Brain microvascular endothelial cell (primary cell): ENCODE measurements at places on chromosomes 5 and 9.
A peak's percentile ranks its signal among the peaks of the same experiment; 100 is the strongest.

DNA sequence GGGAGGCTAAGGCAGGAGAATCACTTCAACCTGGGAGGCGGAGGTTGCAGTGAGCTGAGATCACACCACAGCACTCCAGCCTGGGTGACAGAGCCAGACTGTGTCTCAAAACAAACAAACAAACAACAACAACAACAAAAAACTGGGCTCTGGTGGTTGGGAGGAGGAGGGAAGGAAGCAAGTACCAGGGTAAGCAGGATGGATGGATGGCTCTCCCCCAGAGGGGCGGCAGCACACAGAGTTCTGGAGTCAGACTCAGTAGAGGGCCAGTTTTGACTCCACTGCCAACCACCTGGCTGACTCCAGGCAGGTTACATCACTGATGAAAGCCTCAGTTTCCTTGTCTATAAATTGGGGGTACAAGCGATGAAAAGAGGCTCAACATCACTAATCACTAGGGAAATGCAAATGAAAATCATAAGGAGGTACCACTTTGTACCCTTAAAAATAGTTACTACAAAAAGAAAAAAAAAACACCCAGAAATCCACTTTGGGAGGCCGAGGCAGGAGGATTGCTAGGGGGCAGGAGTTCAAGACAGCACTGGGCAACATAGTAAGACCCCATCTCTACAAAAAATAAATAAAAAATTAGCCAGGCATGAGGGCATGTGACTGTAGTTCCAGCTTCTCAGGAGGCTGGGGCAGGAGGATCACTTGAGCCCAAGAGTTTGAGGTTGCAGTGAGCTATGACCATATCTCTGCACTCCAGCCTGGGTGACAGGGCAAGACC lies 3.2 kb downstream of the SLC22A4 start:
- no peak for DNase-seq

DNA sequence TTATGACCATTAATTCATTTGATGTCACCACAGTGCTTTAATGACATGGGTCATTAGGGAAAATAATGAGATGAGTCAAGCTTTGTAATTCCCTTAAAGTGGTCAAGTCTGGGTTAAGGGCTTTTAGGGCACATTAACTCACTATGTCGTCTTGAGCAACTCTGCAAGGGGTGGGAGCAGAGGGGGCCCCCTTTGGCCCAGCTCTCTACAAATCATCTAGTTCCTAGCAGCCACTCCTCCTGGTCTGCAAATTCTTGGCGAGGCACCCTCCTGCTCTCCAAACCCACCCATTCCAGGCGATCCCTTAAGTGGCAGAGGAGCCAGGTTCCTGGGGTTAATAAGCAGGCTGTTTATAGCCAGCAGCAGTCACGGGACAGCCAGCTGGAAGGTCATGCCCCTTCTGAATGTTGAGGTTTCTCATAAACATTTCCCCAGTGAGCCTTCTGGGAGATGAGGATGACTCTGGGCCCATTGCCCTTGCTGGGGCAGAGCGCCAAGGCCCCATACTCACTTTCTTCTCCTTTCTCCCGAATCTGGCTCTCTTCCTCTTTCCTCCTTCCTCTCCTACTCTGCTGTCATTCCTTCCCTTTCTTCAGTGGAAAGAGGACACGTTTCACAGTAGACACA lies 14.3 kb upstream of the GPX3 start:
- DNase-seq, result no peak

DNA sequence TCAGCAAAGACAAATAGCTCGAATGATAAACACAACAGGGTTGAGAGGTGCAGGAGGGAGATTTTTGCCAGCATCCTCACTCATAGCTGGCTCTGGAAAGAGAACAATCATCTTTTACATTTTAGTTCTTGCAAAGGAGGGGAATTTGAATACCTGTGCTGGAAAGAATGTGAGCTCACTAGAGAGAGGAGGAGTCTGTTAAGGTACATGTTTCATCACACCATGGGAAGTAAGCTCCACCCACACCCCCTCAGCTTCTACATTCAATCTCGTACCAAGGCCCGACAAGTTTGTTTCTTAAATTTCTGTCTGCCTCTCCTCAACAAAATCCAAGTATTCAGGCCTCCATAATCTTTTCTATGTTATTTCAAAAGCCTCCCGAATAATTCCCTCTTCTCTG lies 254.6 kb downstream of the BRINP1 start:
- DNase-seq, result no peak

GRCh38 chr5:147671365-147671764 lies 111.2 kb downstream of the JAKMIP2 start:
- no peak for DNase-seq

DNA sequence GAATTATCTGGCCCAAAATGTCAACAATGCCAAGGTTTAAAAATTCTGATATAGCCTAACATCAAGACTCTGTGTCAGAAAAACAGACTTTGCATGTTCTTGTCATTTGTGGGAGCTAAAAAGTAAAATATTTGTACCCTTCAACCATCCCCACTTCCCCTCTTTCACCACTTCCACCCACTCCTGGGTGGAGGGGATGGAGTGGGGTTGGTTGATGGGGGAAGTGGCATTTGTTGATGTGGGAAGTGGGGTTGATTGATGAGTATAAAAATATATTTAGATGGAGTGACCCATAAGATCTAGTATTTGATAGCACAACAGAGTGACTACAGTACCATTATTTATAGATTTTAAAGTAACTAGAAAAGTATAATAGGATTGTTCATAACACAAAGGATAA lies 55.0 kb upstream of the C9orf72 start:
- no peak for DNase-seq

DNA sequence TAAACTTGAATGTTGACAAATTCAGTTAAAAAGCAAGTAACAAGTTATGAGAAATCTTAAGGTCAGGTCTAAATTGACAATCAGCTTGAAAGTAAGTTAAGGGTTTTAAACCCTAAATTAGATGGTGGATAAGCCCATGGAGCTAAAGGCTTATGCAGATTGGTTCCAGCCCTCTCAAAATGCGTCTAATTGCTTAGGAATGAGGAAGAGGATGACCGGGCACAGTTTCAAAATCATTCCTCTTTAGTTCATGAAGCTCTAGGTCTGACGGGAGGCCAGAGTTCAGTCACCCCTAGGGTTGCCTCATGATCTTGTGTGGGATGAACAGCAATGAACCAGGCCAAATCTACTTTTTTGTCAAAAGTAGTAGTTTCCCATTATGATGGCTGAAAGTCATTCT lies 75.4 kb downstream of the SLC38A9 start:
- no peak for DNase-seq

GRCh38 chr9:16131264-16131663 lies 578.4 kb downstream of the CCDC171 start:
- DNase-seq, result peak; percentile 67

DNA sequence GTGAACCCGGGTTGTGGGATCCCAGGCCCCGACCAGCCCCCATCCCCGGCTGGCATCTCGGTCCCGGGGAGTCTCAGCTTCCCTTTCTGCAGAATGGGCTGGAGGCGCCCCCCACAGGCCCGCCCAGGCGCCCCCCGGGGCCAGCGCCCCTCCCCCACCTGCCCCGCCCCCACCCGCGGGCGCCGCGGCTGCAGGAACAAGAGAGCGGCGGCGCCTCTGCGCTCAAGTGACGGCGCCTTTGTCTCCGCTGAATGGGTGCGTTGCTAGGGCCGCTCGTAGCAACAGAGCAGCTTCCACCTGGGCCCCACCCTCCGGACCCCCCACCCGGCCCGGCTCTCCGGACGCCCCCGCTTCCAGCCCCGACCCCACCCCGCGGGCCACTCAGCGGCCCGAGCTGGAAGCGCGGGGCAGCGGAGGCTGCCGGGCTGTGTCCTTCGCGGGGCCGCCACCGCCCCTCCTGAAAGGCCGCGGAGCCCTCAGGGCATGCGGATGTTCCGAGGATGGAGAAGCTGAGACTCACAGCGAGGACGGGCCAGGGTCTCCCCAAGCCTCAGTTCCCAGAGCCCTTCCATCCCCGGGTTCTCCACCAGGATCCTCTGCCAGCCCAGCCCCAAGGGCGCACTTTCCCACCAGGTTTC lies 27.5 kb downstream of the ADGRD2 start:
- no peak for DNase-seq

DNA sequence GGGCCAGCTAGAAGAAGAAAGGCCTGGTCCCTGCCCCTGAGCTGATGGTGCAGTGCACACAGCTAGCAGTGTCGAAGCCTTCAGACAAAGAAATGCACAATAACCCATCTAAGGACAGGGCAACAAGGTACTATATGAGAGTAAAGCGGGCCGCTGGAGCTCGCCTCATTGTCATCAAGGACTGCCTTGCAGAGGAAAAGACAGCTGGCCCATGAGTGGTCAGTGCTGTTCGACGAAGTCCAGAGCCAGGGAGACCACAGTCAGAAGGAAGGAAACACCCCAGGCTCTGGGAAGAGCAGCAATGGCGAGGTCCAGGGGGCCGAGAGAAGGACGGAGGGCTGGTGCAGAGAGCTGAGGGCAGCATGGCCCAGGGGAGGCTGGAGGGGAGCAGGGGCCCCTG lies 17.3 kb downstream of the ATPSCKMT start:
- no peak for DNase-seq

DNA sequence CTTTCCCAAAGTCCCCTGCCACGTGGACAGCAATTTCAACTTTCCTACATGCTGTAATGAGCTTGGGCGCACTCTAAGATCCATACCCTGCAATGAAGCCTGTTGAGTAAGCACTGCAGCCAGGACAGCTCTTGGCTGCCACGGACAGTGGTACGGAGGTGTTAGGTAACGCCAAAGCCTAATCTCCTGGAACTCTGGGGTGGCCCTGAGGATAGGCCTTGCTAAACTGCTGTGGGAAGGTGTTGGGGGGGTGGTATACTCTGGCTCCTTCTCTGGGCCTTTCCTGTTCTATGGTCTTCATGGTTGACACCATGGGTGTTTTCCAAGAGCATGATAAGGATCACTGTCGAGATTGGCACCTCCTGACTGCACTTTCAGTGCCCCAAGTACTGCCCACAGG lies 66.4 kb upstream of the PITX1 start:
- DNase-seq, result no peak

GRCh38 chr9:2919347-2919746 lies 75.5 kb upstream of the PUM3 start:
- peak; percentile 15 for DNase-seq

GRCh38 chr5:158433634-158434033 lies 574.7 kb upstream of the CLINT1 start:
- DNase-seq, result no peak

DNA sequence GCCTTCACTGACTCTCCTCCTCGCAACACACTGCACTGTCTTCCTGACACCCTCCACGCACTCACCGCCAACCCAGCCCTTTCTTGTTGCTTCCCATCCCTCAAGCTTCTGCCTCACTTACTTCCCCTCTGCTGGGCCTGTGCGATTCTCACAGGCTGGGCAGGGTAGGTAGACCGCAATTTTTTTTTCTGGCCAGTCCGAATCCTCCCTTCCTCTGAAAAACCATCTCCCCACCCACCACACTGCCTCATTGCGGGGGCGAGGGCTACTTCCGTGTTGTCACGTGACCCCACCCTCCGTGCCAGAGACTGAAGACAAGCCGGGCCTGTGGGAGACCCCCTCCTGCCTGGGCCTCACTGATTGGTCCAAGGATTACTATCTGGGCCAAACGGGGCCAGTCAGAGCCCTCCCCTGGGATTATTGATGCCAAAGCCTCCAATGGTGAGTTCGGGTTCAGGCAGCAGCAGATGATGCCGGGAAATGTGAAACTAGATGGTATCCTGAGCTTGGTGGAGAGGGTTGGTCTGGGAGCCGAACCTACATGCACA lies 73.1 kb downstream of the STK10 start:
- no peak for DNase-seq

DNA sequence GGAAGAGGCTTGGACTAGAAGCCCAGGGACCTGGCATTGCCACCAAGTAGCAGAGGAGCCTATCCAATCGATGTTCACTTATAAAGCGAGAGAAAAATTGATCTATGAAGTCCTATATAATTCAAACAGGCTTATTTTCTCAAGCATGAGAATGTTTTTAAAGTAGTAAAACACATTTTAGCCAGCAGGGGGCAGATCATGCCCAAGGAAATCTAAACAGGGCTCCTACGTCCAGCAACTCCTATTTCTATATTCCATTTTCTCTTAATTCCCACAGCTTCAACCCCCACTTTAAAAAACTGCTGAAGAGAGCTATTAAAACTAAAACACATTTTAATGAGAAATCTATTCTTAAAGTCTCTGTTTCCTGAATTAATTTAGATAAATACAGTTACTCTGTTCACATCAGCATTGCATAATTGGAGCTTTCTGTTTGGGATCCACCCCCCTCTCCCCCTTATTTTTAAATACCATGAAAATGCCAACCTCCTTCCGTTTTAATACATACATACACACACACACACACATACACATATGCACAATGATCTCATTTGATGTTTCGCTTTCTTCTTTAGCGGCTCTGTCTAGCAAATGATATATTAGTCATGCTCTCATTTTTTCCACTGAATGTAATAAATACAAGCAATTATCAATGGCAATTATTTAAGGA lies 144.9 kb downstream of the MYO10 start:
- peak; percentile 53 for DNase-seq

DNA sequence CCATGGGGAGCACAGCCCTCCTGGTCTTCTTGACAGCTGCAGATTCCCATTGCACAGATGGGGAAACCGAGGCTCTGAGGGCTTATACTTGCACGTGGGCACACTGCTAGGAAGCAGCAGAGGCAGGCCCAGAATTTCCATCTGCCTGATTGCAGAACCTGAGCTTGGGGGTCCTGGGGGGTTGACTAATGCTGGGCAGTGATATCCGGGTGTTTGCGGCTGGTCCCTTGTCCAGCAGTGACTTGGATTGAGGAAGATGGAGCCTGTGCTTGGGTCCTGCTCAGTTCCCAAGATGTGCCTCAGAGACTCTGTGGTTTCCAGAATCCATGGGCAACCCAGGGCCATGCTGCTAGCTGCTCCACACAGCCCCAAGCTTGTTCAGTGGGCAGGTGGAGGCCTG lies 91.2 kb downstream of the PHF2 start:
- DNase-seq, result no peak

DNA sequence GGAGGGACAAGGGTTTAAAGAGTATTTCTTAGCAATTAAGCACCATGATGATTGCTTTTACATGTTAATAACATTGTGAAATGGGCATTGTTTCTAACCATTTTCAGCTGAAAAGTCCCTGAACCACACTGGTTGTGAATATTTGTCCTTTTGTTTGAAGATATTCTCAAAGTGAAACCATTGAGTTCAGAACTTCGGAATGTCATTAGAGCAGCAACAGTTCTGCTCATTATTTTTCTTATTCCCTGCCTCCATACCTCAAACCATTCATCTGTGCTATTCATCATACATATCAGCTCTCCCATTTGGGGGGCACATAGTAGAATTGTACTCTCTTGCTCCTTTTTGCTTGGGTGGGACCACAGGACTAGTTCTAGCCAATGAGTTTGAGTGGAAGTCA lies 553.0 kb upstream of the ZNF462 start:
- no peak for DNase-seq

DNA sequence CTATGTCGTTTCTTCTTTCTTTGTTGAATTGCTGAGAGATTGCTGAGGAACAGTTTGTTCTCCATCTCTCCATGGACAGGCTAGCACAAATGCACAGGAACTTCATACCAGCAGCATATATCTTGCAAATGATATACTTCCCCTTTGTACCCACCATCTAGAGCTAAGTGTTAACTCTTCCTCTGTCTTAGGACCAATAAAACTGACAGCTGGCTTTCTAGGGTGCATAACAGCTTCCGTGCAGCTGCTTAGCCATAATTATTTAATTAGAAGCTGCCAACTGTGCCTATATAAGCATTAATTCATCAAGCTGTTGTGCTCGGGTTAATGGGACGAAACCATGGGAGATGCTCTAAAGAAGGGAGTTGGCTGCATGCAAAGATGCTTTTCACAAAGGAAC lies 38.7 kb downstream of the KCTD16 start:
- DNase-seq, result no peak
